Right atrium auricular region (tissue), 2 donors: ENCODE measurements at places on chromosomes 1 and 21. TPM values are rescaled to one million over a fixed set of nuclear protein-coding genes. Genes with fewer than 3 reads are reported as not detected.
A peak's percentile ranks its signal among the peaks of the same experiment; 100 is the strongest.

The NBPF4 gene
- not detected for total RNA-seq

The TLCD4 gene
- 33.6 TPM for total RNA-seq

The TNFRSF9 gene
- not detected for total RNA-seq

The OLIG2 gene
- not detected for total RNA-seq

The DTL gene
- not detected for total RNA-seq

The SLC16A4 gene
- total RNA-seq = 8.9 TPM

The KPRP gene
- total RNA-seq = not detected

The CYP4X1 gene
- total RNA-seq = 2.2 TPM

The HSD3B2 gene
- not detected for total RNA-seq

The KRTAP13-2 gene
- total RNA-seq = not detected

The LIN28A gene
- not detected for total RNA-seq

DNA sequence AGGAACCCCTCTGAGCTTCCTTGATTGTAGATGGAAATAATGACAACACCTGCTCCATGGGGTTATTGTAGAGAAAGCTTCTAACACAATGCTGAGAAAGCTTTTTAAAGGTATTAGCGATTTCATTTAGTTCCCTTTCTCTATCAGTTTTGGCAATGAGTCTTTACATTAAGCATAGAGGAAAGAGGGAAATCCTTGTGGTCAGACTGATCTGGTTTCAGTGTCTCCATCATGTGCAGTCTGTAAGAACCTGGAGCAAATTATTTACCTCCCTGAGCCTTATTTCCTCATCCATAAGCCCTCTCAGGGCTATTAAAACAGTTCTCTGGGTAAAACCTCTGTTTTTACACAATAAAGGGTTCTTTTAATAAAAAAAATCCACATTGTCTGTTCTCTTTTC is 87.5 kb downstream of the FGGY start:
- DNase-seq = no peak

DNA sequence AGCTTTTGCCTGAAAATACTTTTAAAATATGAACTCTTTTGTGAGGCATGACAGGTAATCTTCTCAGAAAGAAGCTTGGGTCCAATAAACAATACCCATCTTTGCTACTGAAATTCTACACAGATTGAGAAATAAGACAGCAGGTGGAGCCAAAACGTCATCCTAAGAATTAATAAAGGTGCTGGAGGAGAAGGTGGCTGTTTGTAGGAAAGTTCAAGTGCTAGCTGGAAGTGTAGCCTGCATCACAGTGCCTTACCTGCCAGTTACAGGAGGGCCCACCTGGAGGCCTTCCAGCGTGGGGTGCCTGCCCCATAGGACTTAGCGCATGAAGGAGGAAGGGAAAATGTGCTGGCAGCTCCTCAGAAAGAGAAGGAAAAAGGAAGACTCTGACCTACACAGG is 93.7 kb downstream of the TTC3 start:
- no peak for DNase-seq

DNA sequence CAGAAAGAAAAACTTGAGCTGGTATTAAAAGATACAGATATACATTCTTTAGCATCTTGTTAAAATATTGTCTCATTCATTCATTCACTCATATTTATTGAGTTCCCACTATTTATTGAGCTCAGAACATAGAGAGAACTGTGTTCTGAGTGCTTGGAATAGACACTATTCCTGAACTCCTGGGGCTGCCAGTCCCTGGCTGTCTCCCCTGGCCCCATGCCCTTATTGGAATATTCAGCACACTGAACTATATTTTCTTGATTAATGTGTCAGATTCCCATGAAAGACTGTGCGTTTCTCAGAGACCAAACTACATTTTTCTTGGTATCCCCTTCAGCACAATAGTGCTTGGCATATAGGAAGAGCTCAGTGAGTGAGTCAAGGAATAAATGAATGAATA is 44.0 kb upstream of the DAB1 start:
- DNase-seq = no peak

- no peak for DNase-seq
Measured at GRCh38 chr1:172343240-172344160, 77.0 kb upstream of the C1orf105 start.

- no peak for DNase-seq
Measured at GRCh38 chr1:244322791-244323521, 128.8 kb downstream of the ADSS2 start.

- DNase-seq = no peak
Measured at GRCh38 chr1:46692811-46693770, 21.4 kb downstream of the TEX38 start.

DNA sequence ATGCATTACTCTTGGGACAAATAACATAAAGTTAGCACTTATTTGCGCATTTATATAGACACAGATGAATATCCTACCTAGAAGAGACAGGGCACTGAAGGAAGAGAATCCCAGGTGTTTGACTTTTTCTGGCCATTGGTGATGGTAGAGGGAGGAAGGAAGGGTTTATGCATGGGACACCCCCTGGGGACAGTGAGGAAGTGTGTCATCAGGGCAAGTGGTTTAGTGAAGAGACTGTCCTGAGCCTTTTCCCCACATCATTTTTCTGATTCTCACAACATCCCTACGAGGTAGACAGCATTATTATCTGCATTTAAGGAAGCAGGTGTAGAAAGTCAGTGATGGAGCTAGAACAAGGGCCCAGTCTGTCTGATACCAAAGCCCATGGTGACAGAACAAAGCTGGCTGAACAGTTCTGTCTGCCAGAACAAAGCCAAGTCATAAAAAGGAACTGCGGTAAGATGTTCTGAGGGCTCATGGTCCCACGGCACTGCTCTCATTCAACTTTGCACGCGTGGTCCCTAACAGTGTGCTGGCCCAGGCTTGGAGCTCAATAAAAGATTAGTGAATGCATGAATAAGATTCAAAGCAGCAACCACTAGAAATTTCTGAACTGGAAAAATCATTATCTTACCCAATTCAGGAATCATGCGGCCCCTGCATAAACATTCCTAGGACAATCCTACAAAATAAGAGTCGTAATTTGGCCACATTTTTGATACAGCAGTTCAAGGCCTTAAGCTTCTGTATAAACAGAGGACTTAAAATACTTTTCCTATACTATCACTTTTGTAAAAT is 12.2 kb upstream of the CDC42BPA start:
- DNase-seq = no peak

GRCh38 chr1:96538111-96538641 is 183.4 kb upstream of the PTBP2 start:
- DNase-seq = no peak

GRCh38 chr1:154878371-154879037 is 8.4 kb upstream of the KCNN3 start:
- DNase-seq = peak; percentile 82

DNA sequence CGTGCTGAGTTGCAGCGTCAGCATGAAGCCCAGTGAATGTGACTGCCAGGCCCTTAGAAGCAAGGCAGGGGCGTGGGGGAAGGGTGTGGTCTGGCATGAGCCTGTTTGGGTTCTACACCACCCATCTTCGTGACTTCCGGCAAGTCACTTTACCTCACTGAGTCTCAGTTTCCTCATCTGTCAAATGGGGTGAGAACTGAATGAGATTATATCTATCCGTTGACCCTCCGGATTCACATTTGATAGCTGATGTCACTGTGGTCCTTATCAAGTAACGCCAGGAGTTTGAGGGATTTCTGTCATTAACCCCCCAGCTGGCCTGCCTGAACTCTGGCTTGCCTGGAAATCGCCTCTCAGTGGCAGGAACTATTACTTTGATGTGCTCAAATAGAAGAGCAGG is 15.6 kb downstream of the MRPL37 start:
- no peak for DNase-seq

- no peak for DNase-seq
Measured at GRCh38 chr1:235450433-235450832, 53.8 kb downstream of the B3GALNT2 start.

DNA sequence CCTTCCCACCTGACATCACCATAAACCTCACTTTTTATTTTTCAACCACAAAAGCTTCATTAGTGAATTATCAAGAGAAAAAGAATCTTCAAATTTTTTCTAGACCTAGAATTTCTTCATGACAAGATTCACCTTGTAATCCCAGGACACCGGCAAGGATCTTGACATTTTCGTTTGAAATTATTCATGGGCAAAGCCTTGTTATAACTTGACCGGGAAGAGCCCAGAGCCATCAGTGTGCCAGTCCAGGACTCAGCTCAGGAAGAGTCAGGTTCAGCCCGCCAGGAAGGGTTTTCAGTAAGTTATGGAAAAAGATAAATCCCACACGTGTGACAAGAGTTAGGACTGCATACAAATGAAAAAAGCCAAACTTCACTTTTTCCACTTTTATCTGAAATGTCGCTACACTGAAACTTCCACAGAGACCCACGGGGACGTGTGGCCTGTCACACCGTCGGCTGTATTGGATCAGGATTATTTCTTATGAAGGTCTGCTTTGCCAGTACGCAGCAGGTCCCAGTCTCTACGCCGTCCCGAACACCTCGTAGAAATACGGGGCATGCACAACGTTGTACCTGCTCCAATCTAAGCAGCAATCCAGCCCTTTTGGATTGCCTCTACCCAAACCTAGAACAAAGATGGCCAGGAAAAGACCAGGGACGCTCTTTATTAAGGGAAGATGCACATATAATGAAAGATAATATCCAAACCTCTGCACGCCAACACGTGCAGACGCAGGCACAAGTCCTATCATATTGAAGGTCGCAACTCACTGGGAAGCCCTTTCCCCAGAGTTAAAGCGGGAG is 916 bp downstream of the F3 start:
- no peak for DNase-seq

GRCh38 chr1:227370533-227371254 is 52.4 kb upstream of the CDC42BPA start:
- no peak for DNase-seq

DNA sequence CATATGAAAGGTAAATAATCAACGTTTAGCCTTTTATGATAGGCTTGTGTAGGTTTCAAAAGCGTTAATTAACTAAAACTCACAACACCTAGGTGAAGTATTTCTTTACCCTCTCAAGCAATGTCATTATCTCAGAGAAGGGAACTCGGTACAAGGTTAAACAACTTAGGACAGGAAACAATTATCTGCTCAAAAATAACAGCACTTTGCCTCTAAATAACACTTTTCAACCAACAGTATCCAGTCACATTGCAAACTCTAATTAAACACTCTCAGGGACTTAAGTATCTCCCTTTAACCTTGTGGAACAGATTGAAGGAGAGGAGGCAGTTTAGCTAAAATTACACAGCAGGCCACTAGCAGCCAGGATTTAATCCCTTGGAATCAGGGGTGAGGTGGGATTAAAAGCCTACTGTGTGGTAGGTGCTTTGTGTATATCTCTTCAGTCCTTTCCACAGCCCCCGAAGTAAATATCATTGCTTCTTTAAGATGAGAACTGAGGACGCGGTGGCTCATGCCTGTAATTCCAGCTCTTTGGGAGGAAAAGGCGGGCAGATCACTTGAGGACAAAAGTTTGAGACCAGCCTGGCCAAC is 5.2 kb upstream of the AKNAD1 start:
- no peak for DNase-seq

GRCh38 chr1:155850345-155850744 is 6.7 kb downstream of the GON4L start:
- DNase-seq = no peak

GRCh38 chr21:32334980-32335531 is 36.4 kb downstream of the MRAP start:
- DNase-seq = no peak

GRCh38 chr1:14897547-14897946 is 256.0 kb upstream of the TMEM51 start:
- no peak for DNase-seq

DNA sequence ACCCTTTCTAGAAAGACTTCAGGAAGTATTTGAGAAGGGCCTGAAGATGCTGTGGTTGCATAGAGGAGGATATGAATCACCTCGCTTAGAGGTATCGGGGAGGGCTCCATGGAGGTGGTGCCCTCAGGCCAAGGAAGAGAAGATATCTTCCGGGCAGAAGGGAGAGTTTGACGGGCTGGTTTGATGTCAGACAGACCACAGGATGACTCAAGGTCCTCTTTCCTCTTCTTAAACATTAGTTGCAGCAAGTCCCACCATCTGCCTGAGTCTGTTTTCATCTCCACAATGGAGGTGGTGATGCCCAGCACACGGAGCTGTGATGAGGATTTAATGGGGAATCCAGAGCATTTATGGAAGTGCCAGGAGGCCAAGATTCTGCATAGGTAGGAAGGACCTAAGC is 25.1 kb upstream of the RUNX3 start:
- DNase-seq = no peak
